ENCODE measurements at places on chromosomes 12 and 14. TPM values are rescaled to one million over a fixed set of nuclear protein-coding genes. Genes with fewer than 3 reads are reported as not detected.

The FOXM1 gene
- total RNA-seq, result 0.71 TPM

- no peak for DNase-seq
- no peak overlapping the region for H3K27ac ChIP-seq
- H3K4me3 ChIP-seq, result no peak overlapping the region
- H3K36me3 ChIP-seq, result no peaks in the 10 kb centered on the region
- H3K4me1 ChIP-seq, result no peaks in the 10 kb centered on the region
These were observed 18.6 kb upstream of the CCDC198 start for GRCh38 chr14:57512220-57512619.

DNA sequence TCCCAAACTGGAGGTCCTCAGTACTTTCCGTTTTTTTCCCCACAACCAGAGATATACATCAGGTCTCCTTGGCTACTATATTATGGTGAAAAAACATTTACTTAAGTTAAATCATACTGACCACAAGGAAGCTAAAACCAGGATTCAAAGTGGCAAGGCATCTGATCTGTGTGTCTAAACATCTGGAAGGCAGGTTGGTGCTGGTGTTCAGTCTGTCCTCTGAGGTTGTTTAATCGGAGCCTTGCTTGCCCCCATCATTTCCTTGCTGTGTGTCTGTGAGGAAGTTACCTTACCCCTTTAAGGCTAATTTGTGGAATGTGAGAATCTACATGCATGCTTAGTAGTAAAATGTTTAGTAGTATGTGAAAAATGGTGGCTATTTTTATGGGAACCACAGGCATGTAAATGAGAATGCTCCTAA is 75.6 kb downstream of the GALNT4 start:
- no peak overlapping the region for H3K27ac ChIP-seq
- no peaks in the 10 kb centered on the region for H3K36me3 ChIP-seq
- DNase-seq, result no peak
- no peaks in the 10 kb centered on the region for H3K27me3 ChIP-seq
- H3K4me3 ChIP-seq, result no peak overlapping the region

The MUCL1 gene
- total RNA-seq, result not detected

The KLRC2 gene
- total RNA-seq, result not detected

GRCh38 chr14:98445718-98446117 is 826.3 kb downstream of the BCL11B start:
- no peaks in the 10 kb centered on the region for H3K36me3 ChIP-seq
- H3K27ac ChIP-seq, result no peak overlapping the region
- H3K27me3 ChIP-seq, result peaks cover 4% of the 10 kb centered on the region
- no peak overlapping the region for H3K4me3 ChIP-seq

- H3K4me1 ChIP-seq, result peaks cover 21% of the 10 kb centered on the region
- H3K36me3 ChIP-seq, result no peaks in the 10 kb centered on the region
- no peaks in the 10 kb centered on the region for H3K27me3 ChIP-seq
- no peak overlapping the region for H3K27ac ChIP-seq
- no peak for DNase-seq
These were observed 17.4 kb downstream of the TEAD4 start for GRCh38 chr12:2976581-2976996.

DNA sequence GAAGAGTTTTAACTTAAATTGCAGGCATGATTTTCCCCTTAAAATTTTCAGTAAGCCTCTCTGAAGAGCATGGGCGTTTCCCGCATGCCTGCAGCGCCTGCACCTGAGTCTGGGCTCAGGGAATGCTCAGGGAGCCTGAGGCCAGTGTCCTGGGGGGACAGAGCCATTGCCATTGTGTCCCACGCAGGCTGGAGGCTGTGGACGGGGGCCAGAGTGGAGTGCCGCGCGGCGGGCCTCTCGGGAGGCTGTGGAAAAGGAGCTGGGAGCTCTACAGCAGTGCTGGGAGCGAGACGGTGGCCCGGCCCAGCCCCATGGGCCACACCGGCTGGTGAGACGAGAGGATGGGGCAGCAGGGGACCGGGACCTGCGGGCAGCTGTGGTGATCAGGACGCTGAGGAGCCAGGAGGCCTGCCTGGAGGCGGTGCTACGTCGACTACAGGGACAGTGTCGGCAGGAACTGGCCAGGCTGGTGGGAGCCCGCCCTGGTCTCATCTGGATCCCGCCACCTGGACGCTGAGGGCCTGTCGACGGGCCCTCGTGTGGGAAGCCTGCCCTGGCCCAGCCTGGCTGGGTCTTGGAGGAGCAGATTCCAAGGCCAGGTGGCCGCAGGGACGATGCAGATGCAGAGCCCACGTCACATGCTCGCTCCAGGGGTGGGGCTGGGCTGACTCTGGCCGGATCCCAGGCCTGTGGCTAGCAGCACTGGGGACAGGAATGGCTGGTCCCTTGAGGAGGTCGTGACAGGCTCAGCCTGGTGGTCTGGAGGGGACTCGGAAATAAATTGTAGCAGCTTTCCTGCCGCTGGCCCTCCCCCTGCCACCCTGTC is 7.6 kb downstream of the TEDC1 start:
- DNase-seq, result no peak
- H3K27ac ChIP-seq, result no peak overlapping the region
- no peak overlapping the region for H3K4me3 ChIP-seq
- no peaks in the 10 kb centered on the region for H3K27me3 ChIP-seq
- H3K36me3 ChIP-seq, result peaks cover 9% of the 10 kb centered on the region

DNA sequence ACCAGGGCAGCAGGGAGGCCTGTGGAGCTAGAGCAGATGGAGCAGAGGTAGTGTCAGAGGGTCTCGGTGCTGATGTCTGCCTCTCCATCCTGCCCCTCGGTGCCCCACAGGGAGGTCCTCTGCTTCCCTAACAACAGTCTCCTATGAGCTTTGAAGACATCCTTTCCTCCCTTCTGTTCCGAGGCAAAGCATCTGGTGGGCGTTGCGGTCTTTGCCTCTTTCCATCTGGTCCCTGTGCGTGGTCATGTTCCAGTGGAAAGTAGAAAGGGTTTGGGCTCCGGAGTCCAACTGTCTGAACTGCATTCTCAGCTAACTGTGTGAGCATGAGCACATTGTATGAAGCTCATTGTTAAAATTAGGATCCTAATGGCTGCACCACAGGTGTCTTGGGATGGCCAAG is 370.6 kb downstream of the AACS start:
- peaks cover 9% of the 10 kb centered on the region for H3K27me3 ChIP-seq
- no peaks in the 10 kb centered on the region for H3K4me1 ChIP-seq
- no peak for DNase-seq
- no peak overlapping the region for H3K27ac ChIP-seq

DNA sequence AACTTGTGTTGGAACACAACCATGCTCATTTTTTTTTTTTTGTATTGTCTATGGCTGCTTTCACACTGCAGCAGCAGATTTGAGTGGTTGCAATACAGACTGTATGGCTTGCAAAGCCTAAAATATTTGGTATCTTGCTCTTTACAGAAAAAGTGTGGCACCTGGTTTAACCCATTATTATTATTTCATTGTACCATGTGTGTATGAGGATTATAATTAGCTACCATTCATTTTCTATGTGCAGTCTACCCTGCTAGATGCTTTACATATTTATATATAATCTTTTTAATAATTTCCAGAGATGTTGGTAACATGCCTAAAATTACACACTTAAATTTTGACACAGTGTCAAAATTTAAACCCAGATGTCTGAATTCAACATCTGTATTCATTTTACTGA is 37.7 kb downstream of the SPATS2 start:
- no peak for DNase-seq
- no peaks in the 10 kb centered on the region for H3K4me1 ChIP-seq
- H3K27me3 ChIP-seq, result no peaks in the 10 kb centered on the region
- peaks cover 4% of the 10 kb centered on the region for H3K36me3 ChIP-seq

The RERGL gene
- 0.69 TPM for total RNA-seq

GRCh38 chr12:913919-914698 is 35.4 kb downstream of the RAD52 start:
- no peak for DNase-seq
- H3K4me3 ChIP-seq, result no peak overlapping the region
- H3K27ac ChIP-seq, result peak overlapping the region; percentile 5
